Cerebellar nuclear complex (tissue), 1 donor: ENCODE measurements at places on chromosomes 7 and 10.

GRCh38 chr7:148398844-148399365 is 191.7 kb upstream of the C7orf33 start:
- no peak for DNase-seq

GRCh38 chr7:47008461-47008860 is 573.5 kb downstream of the TNS3 start:
- DNase-seq, result no peak

GRCh38 chr10:5775685-5776084 is 37.5 kb downstream of the GDI2 start:
- DNase-seq, result no peak

DNA sequence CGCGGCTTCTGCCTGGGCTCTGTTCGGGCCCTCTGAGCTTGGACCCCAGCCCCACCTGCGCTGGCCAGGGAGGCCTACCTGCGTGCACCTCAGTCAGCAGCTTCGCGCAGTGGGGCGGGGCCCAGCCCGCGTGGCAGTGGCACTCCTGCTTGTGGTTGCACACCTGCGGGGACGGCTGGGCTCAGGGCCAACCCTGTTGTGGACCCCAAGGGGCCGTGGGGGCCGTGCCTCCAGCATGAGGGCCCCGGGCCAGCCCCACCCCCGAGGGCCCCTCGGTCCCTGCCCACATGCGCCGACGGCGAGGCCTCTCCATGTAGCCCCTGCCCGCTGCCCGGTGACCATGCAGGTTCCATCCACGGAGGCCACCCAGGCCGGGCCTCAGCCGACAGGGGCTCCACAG is 7.3 kb downstream of the ADAM8 start:
- DNase-seq, result no peak

GRCh38 chr10:21926358-21926925 is 77.1 kb downstream of the DNAJC1 start:
- no peak for DNase-seq

DNA sequence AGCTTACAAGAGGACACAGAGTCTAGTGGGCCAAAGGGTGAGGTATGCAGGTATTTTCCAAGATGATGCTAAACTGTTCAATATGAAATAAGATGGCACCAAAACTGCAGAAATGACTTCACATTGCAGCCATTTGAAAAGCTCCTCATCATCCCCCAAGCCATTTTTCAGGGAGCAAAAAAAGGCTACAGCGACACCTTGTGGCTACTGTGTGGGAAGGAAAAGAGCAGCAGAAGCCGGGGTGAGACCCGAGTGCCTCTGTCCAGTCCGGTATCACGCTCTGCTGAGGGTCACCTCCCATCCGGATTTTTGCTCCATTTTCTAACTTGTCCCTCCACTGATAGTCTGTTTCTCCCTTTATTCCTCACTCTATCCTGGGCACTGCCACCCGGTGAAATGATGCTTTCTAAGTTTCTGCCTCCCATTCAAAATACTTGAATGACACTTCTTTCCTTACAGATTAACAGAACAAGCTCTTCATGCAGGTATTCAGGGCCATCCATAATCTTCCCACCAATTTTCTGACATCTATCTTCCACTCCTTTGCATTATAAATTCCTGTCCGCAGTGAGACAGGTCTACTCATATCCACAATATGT is 220.2 kb downstream of the DGKI start:
- no peak for DNase-seq

DNA sequence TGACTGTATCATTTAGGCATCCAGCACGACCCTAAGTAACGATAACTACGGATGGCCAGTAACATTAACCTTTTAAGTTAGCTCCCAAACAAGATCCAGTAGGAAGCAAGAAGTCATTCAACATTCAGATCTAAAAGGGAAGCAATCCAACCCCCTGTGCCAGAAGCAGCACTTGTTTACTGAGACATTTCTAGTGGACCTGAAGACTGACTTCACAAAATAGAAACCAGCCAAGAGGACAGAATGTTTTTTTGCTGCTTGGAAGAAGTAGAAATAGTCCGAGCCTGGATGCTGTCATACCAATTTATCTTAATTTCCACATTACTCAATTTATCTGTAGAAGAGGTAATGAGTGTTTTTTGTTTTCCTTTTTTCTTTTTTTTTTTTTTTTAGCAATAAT is 88.0 kb upstream of the CTTNBP2 start:
- DNase-seq, result no peak

DNA sequence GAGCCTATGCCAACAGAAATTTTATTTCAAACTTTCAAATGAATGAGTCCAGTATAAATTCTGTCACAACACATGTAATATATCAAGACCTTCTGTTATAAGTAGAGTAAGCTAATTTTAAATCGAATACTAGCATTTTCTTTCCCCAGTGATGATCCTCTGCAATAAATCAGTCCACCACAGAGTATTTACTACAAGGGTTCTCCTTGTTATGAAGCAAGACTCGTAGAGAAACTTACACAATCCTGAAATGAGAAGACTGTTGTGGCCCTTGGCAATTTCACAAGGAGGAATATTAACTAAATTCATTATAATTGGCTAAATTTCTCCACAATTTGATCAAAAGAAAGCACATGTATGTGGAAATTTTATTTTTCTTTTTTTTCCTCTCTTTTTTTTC is 312.4 kb upstream of the DGKB start:
- DNase-seq, result no peak
